ENCODE measurements at places on chromosomes 11 and 22. TPM values are rescaled to one million over a fixed set of nuclear protein-coding genes. Genes with fewer than 3 reads are reported as not detected.
A peak's percentile ranks its signal among the peaks of the same experiment; 100 is the strongest.

SLC1A2 gene
- polyA plus RNA-seq, result 0.15 TPM

GRCh38 chr11:70140711-70141485 is 62.2 kb upstream of the FADD start:
- DNase-seq, result peak; percentile 36

DNA sequence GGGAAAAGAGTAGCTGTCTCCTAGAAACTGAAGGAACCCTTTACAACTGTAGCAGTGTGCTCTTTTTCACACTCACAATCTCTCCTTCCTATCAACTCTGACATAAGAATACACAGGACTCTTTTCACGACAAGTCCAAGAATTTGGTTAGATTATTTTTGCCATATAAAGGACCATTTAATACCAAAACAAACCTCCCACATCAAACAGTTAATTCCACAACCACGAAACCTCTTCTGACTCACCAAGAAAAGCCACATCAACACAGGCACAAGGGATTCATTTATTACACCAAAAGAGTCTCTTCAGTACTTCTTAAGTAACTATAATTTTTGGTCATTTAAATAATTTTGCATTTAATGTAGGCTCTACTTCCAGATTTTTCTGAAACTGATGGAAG is 222.6 kb upstream of the PITPNB start:
- DNase-seq, result peak; percentile 77

GRCh38 chr11:134453441-134453840 is 41.4 kb upstream of the B3GAT1 start:
- DNase-seq, result no peak

- peak; percentile 90 for DNase-seq
These were observed 22.8 kb downstream of the OSBP2 start for GRCh38 chr22:30717331-30717921.

DNA sequence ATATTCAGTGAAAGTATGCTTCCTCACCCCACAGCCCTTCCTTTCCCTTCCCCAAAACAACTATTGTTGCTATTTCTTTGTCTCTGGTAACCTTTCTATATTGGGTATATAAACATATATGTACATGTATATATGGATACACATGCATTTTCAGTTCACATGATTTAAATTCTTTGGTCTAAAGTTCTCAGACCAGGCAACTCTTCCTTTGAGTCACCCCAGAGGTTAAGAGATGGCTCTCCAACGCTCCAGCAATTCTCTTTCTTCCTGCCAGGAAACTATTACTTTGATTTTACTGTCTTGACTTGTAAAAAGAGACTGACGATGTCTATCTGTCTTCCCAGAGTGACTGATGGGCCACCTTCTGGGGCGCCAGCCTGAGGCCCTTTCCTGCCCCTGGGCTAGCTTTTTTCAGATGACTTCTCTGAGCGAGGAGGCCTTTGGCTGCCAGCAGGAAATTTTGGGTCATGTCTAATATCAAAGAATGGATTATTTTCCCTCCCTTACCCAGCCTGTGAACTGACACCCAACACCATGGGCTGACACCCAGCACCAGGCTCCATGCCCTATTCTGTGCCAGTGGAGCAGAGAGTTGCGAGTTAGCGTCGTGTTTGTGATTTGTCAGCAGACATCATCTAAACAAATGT is 14.4 kb upstream of the ST3GAL4 start:
- DNase-seq, result no peak

DNA sequence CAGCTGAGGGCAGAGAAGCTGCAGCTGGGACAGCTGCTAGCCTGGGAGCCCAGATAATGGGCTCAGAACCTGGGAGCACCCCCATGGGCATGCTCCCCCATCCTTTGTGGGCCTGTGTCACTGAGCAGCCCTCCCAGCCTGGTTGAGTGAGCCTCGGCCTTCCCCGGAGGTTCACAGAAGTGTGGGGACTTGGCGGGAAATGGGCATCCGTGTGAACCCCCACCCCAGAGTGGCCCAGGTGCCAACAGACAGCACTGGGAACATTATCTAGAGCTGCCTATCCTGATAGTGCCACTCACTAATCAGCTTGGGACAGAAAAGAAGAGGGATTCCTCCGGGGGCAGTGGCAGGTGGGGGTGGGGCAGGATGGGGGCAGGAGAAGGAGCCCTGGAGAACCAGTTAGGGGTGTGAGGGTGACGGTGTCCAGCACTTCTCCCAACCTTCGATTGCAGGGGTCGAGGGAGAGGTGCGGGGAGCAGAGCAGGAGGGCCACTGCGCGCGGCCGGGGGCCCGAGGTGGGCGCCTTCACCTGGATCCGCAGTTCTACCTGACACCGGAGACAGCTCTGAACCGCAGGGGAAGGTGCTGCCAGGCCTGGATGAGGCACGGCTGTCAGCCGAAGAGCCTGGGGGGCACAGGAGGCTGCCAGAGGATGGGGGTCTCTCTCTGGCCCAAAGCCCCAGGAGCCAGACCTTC is 33.1 kb downstream of the FLRT1 start:
- no peak for DNase-seq

DNA sequence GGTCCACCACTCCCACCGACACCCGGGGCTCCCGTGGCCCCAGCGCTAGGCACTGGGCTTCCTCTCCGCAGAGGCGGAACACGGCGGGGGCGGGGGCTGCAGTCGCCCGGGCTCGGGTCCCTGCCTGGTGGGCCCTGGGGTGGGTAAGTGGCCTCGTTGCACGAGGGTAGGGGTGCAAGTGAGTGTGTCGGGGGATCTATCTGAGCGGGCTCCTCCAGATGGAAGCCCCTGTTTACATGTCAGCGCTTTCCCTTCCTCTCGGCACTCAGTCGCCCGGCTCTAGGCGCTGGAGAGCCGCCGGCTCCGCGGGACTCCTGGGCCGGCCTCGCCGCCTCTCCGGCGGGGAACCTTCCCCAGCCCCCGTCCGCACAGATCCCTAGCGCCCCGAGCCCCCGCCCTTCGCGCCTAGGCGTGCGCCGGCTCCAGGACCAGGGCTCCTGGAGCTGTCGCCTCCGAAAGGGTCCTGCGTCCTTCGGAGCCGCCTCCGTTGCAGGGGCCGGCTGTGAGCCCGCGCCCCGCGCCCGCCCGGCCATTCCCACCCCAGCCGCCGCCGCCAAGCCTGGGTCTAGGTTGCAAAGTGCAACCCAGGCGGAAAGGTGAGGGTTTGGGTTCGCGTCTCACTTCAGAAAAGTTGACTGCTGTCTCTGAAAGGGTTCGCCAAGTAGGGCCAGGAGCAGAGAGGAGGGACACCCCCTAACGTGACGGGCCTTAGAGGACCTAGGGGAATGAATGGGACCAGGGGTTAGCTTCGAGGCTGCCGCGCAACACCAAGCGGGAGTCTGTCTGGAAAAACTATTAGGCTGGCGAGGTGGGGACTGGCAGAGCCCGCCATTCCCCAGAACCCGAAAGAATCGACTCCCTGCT is 978 bp downstream of the FLI1 start:
- DNase-seq, result no peak

OR56A3 gene
- polyA plus RNA-seq, result not detected

DNA sequence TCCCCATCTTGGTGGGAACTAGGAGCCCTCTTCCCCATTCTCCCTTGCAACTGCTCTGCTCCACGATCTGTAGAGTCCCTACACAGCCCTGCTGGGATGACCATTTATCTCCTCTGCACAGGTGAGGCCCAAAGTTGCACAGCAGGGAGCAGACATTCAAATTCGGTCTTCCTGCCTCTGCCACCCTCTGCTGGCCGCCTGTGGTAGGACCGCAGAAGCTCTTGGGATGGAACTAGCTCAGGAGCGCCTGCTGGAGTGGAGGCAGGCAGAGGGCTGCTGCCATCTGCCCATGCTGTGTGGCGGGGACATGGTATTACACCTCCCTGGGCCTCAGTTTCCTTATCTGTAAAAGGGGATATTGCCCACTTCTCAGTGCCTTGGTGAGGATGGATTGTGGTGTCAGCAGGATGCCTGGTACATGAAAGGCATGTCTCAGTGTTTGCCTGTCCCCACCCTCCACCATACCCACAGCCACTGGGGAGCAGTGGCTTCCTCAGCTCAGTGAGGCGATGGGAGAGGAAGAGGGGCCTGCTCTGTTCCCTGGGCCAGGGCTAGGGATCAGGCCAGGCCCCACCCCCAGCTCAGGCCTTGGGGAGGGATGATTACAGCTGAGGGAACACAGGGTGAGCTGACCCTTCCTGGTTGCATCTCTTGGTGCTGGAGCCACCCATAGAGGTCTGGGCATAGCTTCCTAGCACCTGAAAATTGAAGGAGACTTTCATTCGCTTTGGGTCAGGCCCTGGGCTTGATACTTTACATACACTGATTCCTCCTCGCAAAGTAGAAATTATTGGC is 11.3 kb upstream of the OMP start:
- DNase-seq, result peak; percentile 65

GRCh38 chr11:43756575-43756974 is 76.0 kb downstream of the HSD17B12 start:
- DNase-seq, result peak; percentile 78

CNTF gene
- 1.1 TPM for polyA plus RNA-seq

GRCh38 chr11:110355011-110355744 is 58.8 kb upstream of the RDX start:
- no peak for DNase-seq

DNA sequence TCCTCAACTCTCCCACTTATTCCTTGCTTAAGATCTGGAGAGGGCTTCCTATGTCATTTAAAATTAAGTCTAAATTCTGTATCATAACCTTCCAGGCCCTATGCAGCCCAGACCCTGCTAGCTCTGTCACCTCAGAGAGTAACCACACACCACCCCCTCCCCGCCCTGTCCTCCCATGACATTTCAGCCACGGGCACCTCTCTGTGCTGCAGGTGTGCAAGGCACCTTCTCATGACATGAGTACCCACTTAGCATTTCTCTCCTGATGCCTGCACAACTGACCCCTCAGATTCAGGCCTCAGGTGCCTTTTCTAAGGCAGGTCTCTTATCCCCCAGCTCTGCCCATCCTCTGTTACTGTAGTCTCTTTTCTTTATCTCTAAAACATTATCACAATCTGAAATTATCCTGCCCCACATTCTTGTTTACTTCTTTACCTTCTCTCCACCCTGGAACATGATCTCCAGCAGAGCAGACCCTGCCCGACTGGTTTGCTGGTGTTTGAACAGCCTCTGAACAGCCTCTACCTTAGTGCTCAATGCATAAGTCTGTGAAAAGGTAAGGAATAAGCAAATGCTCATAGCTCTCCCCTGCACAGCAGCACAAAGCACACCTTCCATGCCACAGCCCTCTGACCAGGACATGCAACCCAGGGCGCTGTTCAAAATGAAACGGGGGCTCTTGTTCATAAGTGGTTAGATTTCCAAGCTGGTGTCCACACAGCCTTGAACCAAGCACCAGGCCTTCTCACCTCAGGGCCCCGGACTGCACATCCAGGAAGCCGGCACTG is 196.1 kb upstream of the B3GAT1 start:
- no peak for DNase-seq

GRCh38 chr11:120410622-120411380 is 74.6 kb downstream of the ARHGEF12 start:
- DNase-seq, result no peak

DDIAS gene
- 4.3 TPM for polyA plus RNA-seq

CPT1A gene
- 12.8 TPM for polyA plus RNA-seq

- no peak for DNase-seq
These were observed 1.4 kb upstream of the RAB1B start for GRCh38 chr11:66267039-66267378.

- peak; percentile 77 for DNase-seq
These were observed 250.7 kb upstream of the ARHGAP20 start for GRCh38 chr11:110962921-110963320.

DNA sequence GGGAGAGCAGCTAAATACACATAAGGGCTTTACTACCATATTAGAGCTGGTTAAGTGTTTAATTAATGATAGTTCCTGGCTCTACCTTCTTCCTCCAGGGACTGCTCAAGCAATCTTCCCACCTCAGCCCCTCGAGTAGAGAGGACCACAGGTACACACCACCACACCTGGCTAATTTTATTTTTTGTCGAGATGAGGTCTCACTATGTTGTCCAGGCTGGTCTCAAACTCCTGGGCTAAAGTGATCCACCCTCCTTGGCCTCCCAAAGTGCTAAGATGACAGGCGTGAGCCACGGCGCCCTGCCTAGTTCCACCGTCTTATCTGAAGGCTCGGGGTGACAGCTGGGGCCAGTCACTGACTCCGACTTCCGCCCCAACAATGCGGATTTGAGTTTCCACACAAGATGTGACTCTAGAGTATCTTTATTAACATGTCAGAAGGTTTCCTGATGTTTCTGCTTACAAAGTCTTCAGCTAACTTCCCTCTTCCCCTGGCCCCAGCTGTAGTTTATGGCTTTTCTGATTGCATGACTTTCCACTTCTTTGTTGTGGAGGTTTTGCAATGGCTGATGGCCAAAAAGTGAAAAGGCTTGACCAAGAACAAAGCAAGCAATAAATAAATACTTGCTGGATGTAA is 16.8 kb downstream of the TPST2 start:
- peak; percentile 48 for DNase-seq

DNA sequence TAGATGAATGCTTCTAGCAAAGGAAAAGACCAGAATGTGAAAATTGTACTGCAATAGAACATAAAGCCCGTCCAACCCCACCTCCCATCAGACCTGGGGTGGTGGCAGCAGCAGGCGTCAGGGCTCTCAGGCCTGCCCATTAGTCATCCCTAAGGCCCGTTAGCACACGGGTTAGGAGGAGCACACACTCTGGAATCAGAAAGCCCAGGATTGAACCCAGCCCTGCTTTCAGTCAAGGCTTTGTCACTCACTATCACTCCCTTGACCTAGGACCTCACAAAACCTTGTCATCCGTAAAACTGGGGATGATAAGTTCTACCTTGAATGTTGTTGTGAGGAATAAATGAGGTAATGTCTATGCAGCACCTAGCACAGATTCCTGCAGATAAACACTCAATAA is 26.9 kb downstream of the MICAL3 start:
- no peak for DNase-seq

DNA sequence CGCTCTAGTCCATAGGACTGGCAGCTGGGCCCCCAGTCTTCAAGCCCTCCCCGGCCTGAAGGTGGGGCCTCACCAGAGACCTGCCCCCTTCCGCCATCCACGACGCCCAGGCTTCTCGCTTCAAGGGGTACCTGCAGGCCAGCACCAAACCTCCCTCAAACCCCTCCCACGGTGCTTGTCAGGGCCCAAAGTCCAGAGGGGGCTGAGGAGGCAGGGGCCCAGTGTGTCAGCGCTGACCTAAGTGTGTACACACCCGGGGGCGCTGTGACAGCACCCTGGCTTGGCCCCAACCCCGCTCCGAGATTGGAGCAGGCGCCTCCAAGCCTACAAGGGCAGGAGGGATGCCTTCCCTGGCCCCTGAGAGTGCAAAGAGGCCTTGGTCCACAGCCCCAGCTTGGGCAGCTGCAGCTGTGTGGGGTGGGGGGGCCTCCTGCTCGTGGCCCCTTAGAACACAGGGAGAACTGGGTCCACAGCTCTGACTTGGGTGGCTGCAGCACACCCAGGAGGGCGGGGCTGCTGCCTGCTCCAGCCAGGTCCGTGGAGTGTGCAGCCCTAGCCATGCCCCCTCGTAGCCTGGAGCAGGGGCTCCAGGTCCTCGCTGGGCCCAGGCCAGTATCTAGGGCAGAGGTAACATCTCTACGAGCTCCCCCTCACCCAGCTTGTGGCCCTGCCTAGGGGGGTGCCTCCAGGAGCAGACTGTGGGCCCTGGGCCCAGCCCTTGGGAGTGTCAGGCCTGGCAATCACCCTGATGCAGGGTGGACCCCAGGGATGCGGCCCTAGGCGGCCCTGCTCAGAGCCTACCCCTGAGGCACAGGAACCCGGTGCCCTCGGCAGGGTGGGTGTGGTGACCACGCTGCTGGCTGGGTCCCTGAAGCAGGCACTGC is 4.9 kb downstream of the SBF2 start:
- DNase-seq, result no peak

- DNase-seq, result no peak
These were observed 92.6 kb upstream of the AKIP1 start for GRCh38 chr11:8818421-8818820.

- no peak for DNase-seq
These were observed 7.8 kb upstream of the NLRP10 start for GRCh38 chr11:7973011-7973410.

- peak; percentile 64 for DNase-seq
These were observed 136.3 kb downstream of the TEAD1 start for GRCh38 chr11:12810568-12810894.

CD44 gene
- polyA plus RNA-seq, result 1,094 TPM

Measured in IMR-90 (cell line).